ENCODE measurements at places on chromosomes 5 and 9.

DNA sequence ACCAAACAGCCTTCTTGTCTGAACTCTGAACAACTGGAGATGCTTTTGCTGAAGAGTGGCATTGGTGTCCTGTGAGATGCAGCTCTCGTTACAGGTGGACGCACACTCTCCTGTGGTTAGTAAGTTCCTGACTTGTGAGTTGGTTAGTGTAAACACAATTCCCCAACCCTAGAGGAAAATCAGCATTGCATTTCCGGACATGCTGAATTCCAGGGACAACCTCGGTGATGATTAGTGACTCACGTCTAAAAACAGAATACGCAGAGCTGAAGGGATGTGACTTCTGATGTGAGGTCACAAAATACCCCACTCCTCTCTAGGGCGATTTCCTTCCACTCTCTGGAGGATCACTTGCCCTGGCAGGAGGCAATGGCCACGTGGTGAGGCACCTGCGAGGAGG is 5.0 kb downstream of the OR2V2 start:
- DNase-seq, result no peak

DNA sequence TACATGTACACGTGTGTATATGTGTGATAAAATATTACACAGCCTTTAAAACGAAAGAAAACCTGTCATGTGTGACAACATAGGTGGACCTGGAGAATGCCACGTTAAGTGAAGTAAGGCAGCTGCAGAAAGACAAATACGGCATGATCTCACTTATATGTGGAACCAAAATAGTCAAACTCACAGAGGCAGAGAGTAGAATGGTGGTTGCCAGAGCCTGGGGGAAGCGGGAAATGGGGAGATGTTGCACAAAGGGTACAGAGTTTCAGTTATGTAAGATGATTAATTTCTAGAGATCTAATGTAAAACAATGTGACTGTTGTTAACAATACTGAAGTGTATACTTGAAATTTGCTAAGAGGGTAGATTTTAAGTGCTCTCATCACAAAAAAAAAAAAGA is 34.8 kb downstream of the ADAMTS12 start:
- no peak for DNase-seq

DNA sequence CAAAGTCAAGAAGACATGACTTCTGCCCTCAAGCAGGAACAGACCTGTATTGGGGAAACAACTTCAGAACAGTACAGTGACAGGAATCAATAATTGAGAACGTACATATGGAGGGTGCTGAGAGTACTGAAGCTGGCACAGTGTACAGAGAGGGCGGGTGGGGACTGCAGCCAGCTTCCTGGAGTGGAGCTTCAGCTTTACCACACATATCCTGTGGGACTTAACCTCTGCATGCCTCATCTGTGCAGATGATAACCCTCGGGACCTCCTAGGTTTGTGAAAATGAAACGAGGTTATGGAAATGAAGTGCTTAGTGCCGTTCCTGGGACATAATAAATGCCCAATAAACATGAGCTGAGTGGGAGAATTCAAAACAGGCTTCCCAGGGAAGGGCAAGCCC is 22.1 kb upstream of the RARS1 start:
- no peak for DNase-seq

- no peak for DNase-seq
Observed at GRCh38 chr9:123544007-123544827, 188.2 kb downstream of the CRB2 start.

DNA sequence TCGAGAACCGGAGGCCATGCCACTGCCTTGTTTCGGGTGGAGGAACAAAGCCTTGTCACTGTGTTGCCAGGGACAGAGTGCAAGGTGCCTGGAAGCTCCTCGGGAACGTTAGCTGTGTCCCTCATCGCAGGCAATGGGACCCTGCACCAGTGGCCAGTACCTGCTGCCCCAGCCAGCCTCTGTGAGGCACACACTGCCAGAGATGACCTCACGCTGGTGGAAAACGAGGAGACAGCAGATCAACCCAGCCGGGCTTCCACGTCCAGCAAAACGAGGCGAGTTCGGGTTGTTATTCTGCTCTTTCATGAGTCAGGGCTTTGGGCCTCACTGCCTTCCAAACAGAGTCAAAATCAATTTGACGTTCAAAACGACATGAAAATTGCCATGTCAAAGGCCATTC is 104.1 kb downstream of the ADAMTS2 start:
- no peak for DNase-seq

DNA sequence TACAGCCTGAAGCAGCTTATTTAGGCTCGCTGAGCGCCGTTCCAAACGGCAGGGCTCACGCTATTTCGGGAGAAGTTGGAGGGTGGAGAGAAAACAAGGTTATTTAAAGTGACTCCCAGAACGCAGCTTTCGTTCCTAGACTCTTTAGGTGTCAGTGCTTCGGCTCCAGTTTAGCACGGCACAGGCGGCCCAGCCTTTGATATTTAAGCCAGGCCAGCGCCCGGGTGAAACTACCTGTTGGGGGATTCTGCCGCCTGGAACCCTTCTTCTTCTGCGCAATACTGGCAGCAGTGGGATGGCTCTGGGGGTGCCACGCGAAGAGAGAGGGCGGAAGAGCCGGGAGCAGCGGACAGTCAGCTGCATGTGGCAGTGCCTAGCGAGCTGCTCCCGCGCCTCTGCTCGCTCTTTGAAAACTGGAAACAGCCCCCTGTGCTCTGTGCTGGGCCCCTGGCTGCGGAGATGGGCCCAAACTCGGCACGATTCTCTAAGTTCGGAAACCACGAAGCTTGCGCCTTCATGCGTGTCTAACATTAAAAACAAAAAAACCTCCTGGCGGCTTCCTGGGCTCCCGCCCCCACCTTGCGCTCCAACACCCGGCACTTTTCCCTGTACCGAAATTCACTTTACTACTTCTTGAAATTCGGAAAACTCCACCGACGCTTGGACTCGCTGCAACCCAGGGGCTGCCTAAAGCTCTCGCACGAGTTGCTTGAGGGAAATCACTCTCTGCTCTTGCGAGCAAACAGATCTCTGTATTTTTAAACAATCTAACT is 34.6 kb upstream of the NFIB start:
- DNase-seq, result no peak

- no peak for DNase-seq
Observed at GRCh38 chr5:90855296-90856010, 296.9 kb downstream of the ADGRV1 start.

GRCh38 chr5:111968459-111968858 is 211.5 kb upstream of the NREP start:
- DNase-seq, result no peak

DNA sequence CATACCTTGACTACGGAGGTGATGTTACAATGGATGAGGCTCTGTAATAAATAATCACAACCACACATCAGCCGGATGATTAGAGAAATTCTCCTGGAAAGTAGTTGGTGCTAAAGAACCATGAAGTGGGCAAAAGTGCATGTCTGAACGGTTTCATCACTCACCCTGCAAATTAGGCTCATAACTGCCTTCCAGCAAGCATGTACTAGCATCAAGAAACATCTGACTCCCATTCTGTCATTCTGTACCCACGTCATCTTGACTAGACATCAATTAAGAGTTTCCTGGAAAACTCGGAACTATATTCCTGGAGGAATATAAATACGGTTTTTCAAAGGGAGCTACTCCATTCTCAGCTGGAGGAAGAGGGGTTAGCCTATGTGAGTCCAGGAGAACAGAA is 52.2 kb downstream of the HSD17B3 start:
- no peak for DNase-seq

- no peak for DNase-seq
Observed at GRCh38 chr9:136567651-136568287, 21.9 kb upstream of the NOTCH1 start.

- no peak for DNase-seq
Observed at GRCh38 chr5:145938776-145939539, 2.6 kb downstream of the SH3RF2 start.

DNA sequence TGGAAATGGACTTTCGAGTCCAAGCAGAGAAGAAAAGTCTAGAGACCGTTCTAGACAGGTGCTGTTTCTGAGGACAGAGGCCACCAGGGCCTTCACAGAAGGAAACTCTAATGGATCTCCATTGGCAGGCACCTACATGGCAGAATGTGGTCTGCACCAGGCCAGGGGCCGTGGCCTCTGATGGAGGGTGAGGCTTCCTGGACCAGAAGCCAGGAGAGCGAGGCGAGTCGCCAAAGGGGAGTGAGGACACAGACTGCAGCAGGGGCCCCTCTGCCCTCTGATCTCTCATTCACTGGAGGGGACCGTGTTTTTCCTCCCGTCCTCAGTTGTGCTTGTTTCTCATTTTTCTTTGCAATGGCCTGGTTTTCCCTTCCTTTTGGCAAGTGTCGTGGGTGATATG is 41.1 kb downstream of the ALG2 start:
- no peak for DNase-seq

DNA sequence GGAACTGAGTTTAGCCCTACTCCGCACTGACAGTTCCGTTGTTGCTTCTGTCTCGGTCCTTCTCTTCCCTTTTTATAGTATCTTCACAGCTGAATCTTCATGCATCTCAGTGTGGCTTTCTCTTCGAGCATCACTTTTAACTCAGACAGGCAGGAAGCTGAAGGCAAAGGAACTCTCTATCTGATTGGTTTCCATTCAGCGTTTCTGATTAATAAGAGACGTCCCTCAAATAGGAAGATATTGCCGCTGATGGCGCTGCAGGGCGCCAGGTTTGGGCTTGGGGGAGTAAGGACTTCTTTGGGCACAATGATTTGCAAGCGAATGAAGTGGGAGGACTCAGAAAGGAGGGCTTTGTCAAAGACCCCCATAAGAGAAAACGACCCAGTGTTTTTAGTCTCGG is at the start of gene CDH9:
Gene CDH9, minus strand, starts transcription at position 111 of the 400 bp plus-strand sequence. CDS start 50,253 bp downstream, outside the sequence.
- DNase-seq, result no peak

- no peak for DNase-seq
Observed at GRCh38 chr5:8057769-8058168, 188.8 kb downstream of the MTRR start.

GRCh38 chr5:139565411-139566305 is 4.5 kb downstream of the UBE2D2 start:
- no peak for DNase-seq

GRCh38 chr5:73380710-73381589 is 67.6 kb downstream of the FOXD1 start:
- DNase-seq, result no peak

Data from iPS DF 6.9 (cell line).